ENCODE measurements at places on chromosomes 11 and 22.

DNA sequence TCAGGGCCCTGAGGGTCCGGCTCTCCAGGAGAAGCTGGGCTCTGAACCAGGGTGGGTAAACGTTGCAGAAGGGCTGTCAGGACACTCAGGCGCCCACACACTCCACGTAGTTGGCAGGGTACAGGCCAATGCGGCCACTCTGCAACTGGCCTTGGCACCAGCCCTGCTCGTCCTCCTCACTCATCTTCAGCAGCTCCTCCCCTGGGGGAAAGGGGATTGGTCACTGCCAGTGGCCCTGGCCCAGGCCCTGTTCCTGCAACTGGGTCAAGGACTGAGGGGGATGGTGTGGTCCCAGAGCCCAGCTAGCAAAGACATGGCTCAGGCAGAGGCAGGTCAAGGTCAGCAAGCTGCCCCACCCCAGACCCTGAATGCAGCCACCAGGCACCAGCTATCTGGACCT, 1.2 kb upstream of the ARFGAP2 start:
- no peak for DNase-seq

DNA sequence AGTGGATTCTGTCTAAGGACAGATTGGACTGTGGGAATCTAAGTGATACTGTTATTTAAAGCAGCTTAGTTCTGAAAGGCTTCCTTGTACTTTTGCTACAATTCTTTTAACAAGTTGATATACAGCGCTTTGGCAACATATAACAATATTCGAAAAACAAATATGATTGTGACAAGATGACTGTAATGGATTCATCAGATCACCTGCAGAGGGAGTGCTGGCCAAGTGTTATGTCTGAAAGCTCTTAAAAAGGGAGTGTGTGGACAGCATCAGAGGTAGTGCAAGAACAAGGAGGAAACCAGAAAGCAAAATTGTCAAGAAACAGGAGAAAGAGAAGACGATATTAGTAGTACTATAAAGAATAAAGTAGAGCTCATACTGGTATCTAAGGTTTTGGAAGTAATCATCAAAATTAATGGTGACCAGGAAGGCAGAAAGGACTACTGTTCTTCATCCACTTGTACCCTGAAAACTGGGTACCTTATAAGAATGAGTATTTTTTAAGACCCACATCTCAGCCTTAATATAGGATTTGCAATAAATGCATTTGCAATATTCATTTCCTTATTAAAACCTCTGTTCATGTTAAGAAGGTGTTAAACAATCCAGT, 1112.0 kb upstream of the CCDC90B start:
- no peak for DNase-seq

DNA sequence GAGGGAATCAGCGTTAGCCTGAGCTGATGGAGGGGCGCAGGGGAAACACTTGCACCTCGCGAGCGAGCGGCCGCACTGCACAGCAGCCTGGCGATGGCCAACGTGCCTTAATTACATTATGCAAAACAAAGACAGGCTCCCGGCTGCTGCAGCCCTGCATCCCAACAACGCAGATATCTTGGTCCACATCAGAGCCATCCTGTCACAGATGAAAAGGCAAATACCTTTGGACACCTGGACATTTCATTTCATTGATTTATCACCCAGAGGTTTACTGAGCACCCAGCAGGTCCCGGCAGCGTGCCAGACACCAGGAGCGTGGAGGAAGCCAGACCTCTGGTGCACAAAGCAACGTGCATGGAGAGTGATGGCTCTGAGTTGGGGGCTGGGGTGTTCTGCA, 843.0 kb downstream of the TBC1D22A start:
- no peak for DNase-seq

- no peak for DNase-seq
These were observed 27.6 kb upstream of the PAMR1 start for GRCh38 chr11:35553021-35553420.

GRCh38 chr11:19816817-19817216, 104.2 kb downstream of the NAV2 start:
- DNase-seq: no peak

DNA sequence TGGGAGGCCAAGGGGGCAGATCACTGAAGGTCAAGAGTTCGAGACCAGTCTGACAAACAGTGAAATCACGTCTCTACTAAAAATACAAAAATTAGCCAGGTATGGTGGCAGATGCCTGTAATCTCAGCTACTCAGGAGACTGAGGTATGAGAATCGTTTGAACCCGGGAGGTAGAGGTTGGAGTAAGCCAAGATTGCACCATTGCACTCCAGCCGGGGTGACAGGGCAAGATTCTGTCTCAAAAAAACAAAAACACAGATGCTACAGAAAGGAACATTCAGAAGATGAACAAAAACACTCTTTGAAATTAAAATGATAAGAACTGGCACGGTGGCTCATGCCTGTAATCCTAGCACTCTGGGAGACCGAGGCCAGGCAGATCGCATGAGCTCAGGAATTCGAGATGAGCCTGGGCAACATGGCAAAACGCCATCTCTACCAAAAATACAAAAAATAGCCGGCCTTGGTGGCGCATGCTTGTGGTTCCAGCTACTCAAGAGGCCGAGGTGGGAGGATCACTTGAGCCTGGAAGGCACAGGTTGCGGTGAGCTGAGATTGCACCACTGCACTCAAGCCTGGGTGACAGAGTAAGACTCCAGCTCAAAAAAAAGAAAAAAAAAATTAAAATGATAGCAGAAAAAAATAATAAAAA, 8.5 kb downstream of the RAB6A start:
- DNase-seq: no peak

DNA sequence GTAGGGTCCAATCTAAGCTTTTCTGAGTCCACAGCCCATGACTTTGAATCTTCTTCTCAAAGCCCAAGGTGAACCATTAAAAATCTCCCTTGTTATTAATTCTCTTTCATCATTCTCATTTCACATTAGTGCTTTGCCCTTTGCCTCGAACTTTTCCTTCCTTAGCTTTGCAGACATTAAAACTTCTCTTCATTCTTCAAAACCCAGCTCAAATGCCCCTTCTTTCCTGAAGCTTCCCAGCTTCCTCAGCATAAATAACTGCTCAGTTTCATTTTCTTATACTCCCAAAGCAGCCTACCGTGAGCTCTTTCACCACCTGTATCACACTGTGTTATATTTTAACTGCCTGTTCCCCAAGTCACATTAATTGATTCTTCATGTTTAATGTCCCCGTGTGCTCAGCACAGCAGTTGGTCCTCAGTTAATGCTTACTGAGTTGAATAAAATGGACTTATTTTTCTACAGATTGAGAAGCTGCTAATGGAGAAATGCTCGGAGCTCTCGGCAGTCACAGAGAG, 62.0 kb downstream of the INSC start:
- no peak for DNase-seq

DNA sequence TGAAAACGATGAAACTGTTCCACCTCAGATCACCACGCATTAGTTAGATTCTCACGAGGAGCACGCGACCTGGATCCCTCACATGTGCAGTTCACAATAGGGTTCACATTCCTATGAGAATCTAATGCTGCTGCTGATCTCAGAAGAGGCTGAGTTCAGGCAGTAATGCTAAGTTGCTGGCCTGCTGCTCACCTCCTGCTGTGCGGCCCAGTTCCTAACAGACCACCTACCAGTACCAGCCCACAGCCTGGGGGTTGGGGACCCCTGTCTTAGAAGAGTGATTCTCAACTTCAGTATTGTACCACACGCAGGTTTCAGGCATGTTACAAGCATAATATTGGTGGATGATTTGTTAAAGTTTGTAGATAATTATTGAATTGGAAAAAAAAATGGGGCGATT, 182.7 kb downstream of the BLID start:
- DNase-seq: no peak

GRCh38 chr11:94129512-94130297, 1.1 kb downstream of the PANX1 start:
- DNase-seq: no peak

- DNase-seq: no peak
These were observed 202.9 kb downstream of the MIAT start for GRCh38 chr22:26860301-26860700.

DNA sequence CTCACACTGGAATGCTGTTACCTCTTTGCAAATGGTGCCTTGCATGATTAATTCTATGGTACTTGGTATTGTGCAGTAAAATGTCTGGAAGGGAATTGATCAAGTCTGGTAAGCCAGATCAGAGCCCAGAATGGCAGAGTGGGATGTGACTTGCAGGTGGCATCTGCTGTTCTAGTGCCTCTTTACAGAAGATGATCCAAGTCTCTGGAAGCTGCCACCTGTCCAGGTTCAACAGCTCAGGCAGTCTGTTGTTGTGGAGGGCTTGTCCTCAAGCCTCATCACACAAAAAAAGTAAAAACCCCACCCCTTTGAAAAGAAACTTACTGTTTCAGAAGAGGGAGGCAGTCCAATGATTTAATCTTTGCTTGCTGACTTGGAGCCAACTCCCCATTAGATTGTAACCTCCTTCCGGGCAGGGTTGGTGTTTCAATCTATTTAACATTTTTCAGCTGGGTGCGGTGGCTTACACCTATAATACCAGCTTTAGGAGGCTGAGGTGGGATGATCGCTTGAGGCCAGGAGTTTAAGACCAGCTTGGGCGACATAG, 17.1 kb downstream of the ZNRF3 start:
- DNase-seq: no peak

GRCh38 chr11:17720796-17721171, 1.4 kb downstream of the MYOD1 start:
- no peak for DNase-seq

- DNase-seq: no peak
These were observed 147.6 kb downstream of the FBXO7 start for GRCh38 chr22:32622004-32622743.

GRCh38 chr22:46293577-46294260, 3.0 kb upstream of the GTSE1 start:
- DNase-seq: no peak

- DNase-seq: no peak
These were observed 16.3 kb downstream of the APOL5 start for GRCh38 chr22:35733791-35734516.

DNA sequence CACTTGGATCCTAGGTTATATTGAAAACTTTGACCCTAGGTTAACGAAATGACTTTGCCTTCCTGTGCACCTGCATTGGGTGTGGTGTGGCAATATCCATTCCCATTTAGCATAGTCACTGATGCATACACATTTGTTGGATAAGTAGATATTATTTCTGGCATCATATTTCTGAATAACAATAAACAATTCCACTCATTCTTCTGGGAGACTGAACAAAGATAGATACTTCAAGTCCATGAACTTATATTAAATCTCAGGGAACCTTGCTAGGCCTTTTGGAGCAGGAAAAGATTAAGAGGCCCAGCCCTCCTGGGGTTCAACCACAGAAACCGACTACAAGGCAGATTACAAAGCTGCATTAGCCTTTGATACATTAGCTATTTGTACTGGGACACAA, 118.9 kb downstream of the MSANTD4 start:
- no peak for DNase-seq

DNA sequence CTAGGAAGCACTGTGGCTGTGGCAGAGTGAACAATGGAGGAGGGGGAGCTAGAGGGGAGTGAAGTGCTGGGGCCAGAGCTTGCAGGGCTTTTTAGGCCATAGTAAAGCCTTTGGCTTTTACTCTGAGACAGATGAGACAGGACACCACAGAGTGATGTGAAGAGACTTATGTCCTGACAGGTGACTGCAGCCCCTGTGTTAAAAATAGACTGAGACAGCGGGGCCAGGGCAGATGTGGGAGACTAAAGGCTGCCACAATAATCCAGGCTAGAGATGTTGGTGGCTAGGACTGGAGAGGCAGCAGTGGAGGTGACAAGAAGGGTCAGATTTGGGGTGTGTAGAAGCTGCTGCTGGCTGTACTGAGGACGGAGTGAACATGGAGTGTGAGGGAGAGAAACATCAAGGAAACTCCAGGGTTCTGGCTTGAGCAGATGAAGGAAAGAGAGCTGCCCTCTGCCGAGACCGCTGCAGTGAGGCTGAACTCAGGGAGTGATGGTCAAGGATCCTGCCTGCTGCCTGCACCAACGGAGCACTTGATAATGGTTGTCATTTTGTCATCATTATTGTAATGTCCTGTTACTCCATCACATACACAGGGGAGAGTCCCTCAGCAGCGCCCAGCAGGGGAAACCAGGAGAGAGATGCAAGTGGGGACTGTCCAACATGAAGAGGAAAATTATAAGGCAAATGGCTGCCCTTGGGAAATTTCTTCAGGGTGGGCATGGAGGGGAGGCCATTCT, 27.4 kb downstream of the SLC43A1 start:
- DNase-seq: no peak

- peak; percentile 75 for DNase-seq
These were observed 648 bp downstream of the FOSL1 start for GRCh38 chr11:65899356-65900124.

GRCh38 chr11:707817-708420, 1.9 kb downstream of the EPS8L2 start:
- no peak for DNase-seq

- no peak for DNase-seq
These were observed 6.9 kb upstream of the TUBA8 start for GRCh38 chr22:18103527-18104269.

- DNase-seq: no peak
These were observed 102.2 kb downstream of the NAT10 start for GRCh38 chr11:34207487-34208180.

GRCh38 chr11:132125988-132126871, 755.8 kb downstream of the NTM start:
- DNase-seq: no peak

DNA sequence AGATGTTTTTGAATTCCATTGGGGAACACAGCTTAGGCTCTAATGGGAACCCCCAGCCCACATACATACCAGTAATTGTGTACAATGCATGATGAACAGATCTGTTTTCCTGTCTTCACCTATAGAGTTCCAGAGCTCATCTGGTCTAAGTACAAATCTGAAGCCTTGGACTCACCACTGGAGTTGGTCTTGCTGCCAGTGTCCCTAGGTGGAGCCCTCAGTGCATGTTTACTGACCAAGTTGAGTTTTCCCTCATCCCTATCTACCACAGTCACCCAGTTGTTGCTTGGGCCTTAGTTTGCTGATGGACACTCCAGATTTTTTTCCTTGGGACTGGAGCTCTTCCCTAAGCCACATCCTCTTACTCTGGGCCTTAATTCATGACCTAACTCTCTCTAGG, 159.2 kb upstream of the DDI1 start:
- DNase-seq: no peak

GRCh38 chr11:125215976-125216375, 51.4 kb downstream of the PKNOX2 start:
- DNase-seq: no peak

DNA sequence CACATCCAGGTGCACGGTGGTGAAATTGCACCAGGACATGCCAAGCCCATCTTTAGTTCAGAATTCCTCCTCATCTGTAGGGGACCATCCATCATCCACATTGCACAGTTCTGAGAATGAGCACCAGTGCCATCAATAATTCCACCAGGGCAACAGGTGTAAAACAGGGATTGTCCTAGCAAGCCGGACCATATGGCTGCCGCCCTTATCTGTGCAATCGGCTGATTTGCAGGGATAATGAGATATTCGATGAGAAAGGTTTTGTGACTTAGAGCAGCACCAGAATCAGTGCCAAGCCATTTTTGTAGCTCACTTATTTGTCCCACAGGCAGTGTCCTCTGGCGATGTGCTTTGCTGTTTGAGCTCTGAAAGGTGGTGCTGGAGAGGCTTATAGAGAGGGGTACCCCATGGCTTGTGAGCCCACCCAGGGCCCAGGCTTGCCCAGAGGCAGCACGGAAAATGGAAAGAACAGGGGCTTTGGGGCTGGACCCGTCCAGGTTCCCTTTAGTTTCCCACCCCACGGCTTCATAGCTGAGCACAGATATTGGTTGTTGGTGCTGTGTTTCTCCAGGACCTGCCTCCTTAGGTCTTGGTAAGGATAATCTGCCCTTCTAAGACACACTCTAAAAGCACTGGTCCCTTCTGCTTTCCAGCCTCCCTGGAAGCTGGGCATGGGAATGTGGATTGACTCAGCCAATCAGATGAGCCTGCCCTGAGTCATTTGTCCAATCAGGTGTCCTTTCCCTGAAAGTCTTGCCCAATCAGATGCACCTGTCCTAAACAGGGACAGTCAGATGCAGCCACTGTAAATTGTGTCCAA, 84.0 kb upstream of the SHANK2 start:
- no peak for DNase-seq
